GM06990 (cell line): ENCODE measurements at places on chromosomes 11 and 22.
A peak's percentile ranks its signal among the peaks of the same experiment; 100 is the strongest.

- no peak for DNase-seq
These were observed 15.8 kb downstream of the MYEOV start for GRCh38 chr11:69309631-69310280.

DNA sequence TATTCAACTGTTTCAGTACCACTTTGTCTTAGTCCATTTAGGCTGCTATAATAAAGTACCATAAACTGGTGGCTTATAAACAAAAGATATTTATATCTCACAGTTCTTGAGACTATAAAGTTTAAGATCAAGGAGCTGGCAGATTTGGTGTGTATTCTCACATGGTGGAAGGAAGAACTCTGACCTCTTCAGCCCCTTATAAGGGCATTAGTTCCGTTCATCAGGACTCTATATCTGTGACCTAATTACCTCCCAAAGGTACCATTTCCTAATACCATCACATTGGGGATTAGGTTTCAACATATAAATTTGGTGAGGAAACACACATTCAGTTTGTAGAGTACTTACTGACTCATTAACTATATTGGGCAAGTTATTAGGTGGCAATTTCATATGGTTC lies 10.7 kb upstream of the ARL14EP start:
- DNase-seq = no peak

GRCh38 chr11:133041181-133041580 lies 491.1 kb downstream of the OPCML start:
- DNase-seq = no peak

DNA sequence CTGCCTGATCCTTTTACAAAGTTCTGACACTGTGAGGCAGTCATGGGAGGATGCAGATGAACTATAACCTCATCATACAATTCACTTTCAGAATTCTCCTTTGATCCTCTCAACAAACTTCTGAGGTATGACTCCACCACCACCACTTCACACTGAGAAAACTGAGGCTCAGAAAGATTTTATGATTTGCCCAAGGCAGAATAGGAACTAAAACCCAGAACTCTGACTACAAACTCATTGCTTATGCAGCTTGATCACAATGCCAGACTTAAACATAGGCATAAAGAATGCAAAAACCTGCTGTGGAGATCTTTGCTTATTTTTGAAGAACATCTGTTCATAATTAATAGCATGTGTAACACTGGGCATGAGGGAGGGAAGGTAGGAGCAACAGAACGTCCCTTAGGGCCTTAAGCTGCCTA lies 20.4 kb downstream of the FAM168A start:
- DNase-seq = no peak

DNA sequence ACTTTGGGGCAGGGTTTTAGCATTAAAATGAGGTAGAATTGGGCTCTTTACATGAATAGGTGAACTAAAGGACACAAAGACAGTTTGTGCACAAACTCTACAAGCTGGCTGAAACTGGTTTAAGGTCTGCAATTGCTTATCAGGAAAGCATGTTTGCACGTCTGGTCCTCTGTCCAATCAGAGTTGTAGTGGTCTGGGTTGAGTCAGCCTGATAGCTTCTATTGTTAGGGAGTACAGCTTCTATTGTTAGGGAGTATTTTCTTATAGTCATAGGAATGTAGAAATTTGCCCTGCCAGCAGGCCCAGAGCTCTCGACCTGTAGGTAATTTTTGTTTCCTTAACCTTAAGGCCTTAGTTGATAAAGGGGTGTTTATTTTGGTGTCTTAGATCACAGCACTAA lies 1422.4 kb downstream of the LRRC4C start:
- no peak for DNase-seq

DNA sequence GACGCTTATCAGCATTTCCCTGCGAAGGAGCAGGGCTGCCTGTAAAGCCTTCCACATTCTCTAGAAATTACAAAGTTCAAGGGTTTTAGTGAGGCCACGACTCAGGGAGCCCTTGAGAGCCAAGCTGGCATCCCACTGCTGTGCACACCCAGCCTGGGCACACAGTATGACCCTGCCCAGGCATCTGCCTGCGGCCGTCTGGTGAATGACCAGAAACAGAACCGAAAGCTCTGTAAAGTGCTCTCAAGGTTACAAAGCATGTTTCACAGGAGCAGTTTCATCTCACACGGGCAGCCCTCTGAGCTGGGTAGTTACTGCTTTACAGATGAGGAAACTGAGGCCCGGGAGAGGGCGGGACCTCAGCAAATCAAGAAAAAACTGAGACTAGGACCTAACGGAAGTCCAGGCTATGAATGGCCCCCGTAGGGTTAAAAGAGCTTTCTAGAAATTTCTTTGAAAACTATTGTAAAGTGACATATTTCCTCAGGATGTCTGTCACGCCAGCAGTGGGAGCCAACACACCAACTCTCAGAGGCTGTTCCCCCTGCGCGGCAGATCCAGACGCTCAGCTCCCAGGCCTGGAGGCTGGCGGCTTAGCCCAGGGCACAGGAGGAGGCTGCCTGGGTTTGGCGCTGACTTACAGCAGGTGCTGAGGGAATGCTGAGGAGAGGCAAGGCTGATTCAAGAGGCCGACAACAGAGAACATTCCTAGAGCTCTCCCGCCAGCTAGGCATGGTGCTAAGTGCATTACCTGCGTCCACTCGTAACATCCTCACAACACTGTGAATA lies 7.7 kb upstream of the TCF20 start:
- no peak for DNase-seq

DNA sequence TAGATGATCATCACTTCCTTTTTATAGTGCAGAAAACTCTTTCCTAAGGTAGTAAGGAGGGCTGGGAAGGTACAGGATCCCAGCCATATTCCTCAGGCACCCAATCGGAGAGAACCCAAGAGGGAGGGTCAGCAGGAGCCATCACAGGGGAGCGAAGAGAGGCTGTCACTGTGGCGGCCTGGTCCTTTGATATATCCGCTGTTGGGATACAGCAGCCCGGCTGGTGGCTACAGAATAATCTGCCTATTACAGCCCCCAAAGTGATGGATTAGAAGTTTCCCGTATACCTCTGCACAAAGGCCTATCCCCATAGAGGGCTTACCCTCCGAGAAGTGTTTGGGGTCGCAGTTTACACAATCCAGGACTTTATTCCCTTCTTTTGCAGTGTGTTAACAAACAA lies 48.5 kb downstream of the OR4D9 start:
- peak; percentile 31 for DNase-seq

- no peak for DNase-seq
These were observed 32.2 kb downstream of the SBF2 start for GRCh38 chr11:10261821-10262220.

- DNase-seq = no peak
These were observed 34.3 kb downstream of the MYEOV start for GRCh38 chr11:69328231-69328630.

GRCh38 chr11:102837646-102838045 lies 5.8 kb downstream of the MMP3 start:
- DNase-seq = no peak

DNA sequence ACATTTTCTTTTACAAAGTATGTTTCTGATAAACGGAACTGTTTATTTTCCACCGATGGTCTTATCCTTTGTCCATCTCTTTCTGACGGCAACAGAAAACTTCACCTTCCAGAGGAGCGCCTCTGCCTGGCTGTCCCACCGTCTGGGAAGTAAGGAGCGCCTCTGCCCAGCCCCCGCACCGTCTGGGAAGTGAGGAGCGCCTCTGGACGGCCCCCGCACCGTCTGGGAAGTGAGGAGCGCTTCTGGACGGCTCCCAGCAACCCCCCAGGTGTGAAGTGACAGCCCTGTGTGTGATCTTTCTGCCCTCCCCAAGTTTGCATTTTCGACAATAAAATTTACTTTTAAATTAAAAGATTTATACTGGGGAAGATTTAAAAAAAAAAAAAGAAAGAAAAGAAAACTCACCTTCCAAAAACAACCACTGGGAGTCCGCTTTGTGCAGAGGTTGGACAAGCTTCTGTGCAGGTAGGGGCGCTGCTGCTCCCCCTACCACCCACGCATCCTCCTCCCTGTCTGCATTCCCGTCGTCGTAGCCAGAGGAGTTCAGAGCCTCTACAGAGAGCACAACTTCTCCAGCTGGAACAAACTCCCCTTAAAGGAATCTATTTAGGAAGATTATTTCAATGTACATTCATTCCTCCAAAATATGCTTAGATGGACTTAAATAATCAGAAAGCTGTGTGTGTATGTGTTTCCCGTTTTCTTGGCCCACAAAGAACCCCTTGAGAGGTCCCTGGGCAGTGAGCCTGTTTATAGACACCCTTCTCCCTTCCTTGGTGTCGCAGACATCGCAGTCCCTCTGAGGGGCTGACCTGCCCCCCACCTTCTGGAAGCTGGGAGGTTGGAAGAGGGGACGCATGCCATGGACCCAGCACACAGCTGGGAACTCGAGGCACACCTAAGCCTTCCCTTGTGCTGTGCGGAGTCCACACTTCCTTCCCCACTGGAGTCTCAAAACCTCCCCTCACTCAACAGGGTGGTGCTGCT lies 849 bp upstream of the APOBEC3B start:
- DNase-seq = peak; percentile 58

GRCh38 chr11:103257360-103257759 lies 148.1 kb downstream of the DYNC2H1 start:
- no peak for DNase-seq
